ENCODE measurements at places on chromosomes 2 and 18. TPM values are rescaled to one million over a fixed set of nuclear protein-coding genes. Genes with fewer than 3 reads are reported as not detected.

Gene CTAGE1
- not detected for total RNA-seq

Gene FBLN7
- 2.0 TPM for total RNA-seq

Gene VAMP5
- total RNA-seq: 60.0 TPM

Gene FAM237A
- not detected for total RNA-seq

Gene PSTPIP2
- 2.0 TPM for total RNA-seq

Gene REEP1
- 0.26 TPM for total RNA-seq

Gene ARHGAP15
- total RNA-seq: not detected

Gene VWC2L
- total RNA-seq: not detected

Gene ALPI
- total RNA-seq: not detected

Gene DSG4
- not detected for total RNA-seq

DNA sequence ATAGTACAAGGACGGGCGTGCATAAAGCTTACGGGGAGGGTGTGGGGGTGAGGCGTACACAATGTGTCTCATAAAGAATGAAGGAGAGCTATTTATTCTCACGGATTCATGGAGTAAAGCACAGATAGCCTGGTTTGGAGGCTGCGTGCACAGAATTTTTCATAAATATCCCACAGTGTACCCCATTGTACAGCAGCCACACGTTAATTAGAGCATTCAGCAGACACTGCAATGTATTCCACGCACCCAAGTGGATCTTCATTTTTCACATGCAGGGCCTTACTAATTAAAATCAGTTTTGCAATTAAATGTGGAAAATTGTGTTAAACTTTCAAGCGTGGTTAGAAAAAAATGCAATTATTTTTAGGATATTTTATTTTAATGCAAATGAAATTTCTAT is 227.7 kb upstream of the PXDN start:
- DNase-seq: no peak

- DNase-seq: no peak
These were observed 241.8 kb downstream of the KLHL29 start for GRCh38 chr2:23626701-23627230.

- DNase-seq: peak; percentile 26
These were observed 20.6 kb downstream of the HTR2B start for GRCh38 chr2:231104115-231104713.

DNA sequence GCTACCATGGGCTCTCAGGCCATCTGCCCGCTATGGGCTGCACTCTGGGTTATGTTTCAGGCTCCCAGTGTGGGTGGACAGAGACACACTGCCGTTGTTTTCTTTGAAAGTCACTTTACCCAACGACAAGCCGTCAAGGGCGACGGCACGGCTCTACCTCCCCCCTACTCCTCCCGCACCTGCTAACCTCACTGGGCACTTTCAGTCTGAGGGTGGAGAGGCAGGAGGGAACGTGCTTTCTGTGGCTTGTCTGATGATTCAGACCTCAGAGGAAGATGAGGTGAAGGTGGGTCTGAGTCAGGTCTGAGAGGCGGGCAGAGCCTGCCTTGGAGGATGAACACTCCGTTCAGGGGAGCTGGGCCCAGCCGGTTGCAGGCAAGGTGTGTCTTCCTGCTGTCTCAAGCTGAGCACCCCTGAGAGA is 147.6 kb upstream of the HDAC4 start:
- no peak for DNase-seq

- no peak for DNase-seq
These were observed 201.5 kb downstream of the RNF144A start for GRCh38 chr2:7118606-7119131.

DNA sequence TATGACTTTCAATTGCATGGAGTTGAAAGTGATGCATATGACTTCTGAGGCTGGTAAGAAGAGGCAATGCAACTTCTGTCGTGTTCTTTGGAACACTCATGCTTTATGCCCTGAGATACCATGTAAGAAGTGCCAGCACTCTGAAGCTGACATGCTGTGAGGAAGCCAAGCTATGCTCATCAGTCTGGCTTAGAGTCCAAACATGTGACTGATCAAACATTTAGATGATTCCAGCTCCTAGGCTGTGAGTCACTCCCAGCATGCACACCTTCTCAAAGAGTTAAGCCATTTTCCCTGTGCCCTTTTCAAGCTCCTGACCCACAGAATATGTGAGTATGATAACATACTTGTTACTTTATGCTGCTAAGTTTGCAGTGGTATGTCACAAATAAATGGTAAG is 15.8 kb upstream of the VRK2 start:
- no peak for DNase-seq

GRCh38 chr2:130824492-130825061 is 12.1 kb upstream of the ARHGEF4 start:
- DNase-seq: peak; percentile 83

GRCh38 chr2:12602661-12603060 is 114.1 kb upstream of the TRIB2 start:
- no peak for DNase-seq

- no peak for DNase-seq
These were observed 39.0 kb upstream of the ZFP36L2 start for GRCh38 chr2:43265421-43265820.

DNA sequence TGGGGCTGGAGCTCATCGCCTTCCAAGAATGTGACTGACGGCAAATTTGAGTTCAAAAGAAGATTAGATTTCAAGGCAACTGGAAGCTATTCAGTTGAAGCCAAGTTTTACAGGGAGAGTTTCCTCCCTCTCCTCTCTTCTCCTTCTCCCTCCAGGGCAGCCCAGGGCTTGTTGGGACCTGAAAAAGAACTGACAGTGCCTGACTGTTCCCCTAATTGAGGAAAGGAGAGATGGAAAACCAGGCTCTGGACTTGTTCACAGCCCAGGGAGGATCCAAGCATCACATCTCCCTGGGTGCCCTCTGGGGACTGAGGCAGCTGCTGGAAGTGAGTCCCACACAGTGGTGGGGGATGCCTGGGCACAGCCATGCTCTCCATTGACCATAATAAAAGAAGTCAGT is 88.1 kb downstream of the THNSL2 start:
- DNase-seq: no peak

- no peak for DNase-seq
These were observed 23.1 kb downstream of the HS1BP3 start for GRCh38 chr2:20627712-20628380.

GRCh38 chr18:58344861-58345463 is 283.9 kb downstream of the ALPK2 start:
- DNase-seq: no peak

DNA sequence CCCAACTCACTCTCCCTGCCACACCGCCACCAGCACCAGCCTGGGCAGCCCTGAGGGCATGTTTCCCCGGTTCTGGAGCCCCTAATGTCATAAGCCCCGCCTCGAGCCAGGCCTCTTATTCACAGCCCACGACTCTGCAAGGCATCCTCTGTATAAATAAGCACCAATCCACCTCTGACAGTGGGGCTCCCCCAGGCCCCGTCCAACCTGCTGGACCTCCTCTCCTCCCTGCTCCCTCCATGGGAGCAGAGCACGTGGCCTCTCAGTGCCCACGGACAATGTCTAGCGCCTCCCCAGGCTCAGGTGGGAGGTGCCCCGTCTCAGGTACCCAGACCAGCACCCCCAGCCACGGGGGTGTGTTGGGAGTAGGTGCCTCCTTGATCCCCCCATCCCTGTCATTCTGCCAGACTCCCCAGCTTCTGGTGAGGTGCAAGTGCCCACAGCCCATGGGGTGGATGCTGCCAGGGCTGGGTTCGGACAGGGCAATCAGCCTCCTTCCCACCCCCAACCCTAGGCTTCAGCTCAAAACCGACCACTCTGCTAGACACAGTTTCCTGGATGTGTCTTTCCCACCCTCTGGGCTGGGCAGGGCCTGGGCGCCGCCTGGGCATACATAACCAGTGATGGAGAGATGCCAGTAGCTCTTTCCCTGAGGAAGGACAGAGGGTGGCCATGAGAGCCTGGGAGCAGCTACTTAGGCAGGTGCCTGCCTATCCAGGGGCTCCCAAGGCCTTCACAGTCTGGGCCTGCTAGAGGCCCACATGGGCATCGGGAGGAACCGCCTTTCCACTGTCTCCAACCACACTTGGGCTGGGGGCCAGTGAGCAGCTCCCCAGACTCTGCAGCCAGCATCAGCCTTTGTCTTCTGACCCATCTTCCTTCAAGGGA is 1.6 kb upstream of the ADRA2B start:
- no peak for DNase-seq

- no peak for DNase-seq
These were observed 29.4 kb downstream of the LIPG start for GRCh38 chr18:49591271-49591670.

- DNase-seq: no peak
These were observed 27.9 kb downstream of the IWS1 start for GRCh38 chr2:127498386-127498785.

- no peak for DNase-seq
These were observed 116.4 kb downstream of the TAF4B start for GRCh38 chr18:26342646-26343045.

GRCh38 chr18:56136105-56136504 is 502.3 kb downstream of the TXNL1 start:
- no peak for DNase-seq
